ENCODE measurements at places on chromosomes 1 and 21.

GRCh38 chr1:222790520-222790919, 24.3 kb upstream of the DISP1 start:
- H3K27ac ChIP-seq: no peak overlapping the region
- no peak overlapping the region for H3K4me3 ChIP-seq
- H3K36me3 ChIP-seq: peaks cover 4% of the 10 kb centered on the region
- DNase-seq: no peak
- H3K4me1 ChIP-seq: peaks cover 6% of the 10 kb centered on the region
- H3K27me3 ChIP-seq: peaks cover 2% of the 10 kb centered on the region

DNA sequence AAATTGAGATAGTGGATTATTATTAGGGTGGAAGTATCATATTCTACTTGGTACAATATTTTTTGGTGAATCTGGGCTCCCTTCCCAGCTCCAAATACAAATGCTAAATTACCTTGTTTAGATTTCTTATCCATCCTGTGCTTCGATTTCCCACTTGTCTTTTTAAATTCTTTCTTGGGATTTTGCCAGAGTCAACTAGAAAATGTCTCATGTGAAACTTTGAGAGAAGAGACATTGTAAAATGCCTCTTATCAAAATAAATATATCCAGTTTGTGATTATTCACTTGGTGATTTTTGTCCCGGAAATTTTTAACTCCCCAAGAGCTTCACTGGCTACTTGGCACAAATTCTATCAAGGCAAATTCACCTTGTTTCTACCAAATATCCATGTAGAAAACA, 202.0 kb downstream of the FMN2 start:
- no peak overlapping the region for H3K4me3 ChIP-seq
- H3K27me3 ChIP-seq: no peaks in the 10 kb centered on the region
- H3K4me1 ChIP-seq: no peaks in the 10 kb centered on the region

GRCh38 chr21:38913120-38913892, 107.6 kb downstream of the ETS2 start:
- no peak for DNase-seq
- no peaks in the 10 kb centered on the region for H3K36me3 ChIP-seq
- H3K4me1 ChIP-seq: no peaks in the 10 kb centered on the region
- H3K27ac ChIP-seq: no peak overlapping the region

GRCh38 chr1:67459068-67459467, 28.9 kb upstream of the SERBP1 start:
- DNase-seq: no peak
- no peak overlapping the region for H3K27ac ChIP-seq
- no peaks in the 10 kb centered on the region for H3K36me3 ChIP-seq

DNA sequence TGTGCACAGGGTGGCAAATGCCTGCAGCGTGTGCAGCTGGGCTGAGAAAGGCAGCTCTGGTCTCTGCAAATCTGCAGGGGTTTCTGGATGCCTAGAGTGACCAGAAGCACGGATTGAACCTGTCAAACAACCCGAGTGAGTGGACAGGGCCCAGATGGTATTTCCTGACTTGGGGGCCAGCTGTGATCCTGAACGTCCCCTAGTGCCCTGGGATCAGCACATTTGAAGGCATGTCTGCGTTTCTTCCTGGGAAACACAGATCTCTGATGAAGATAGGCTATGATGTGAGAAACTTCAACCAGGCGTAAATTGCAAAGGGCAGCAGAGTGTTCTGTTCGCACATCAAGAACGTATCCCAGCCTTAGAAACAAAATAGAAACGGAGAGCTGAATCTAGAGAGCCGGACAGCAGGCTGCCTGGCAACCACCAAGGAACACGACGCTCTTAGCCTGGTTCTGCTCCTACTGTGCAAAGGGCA, 163.1 kb downstream of the KCNJ6 start:
- H3K4me1 ChIP-seq: no peaks in the 10 kb centered on the region
- H3K27ac ChIP-seq: no peak overlapping the region
- peaks cover 3% of the 10 kb centered on the region for H3K27me3 ChIP-seq
- no peak for DNase-seq
- H3K36me3 ChIP-seq: no peaks in the 10 kb centered on the region
- H3K4me3 ChIP-seq: no peak overlapping the region

- H3K4me1 ChIP-seq: no peaks in the 10 kb centered on the region
- peaks cover 26% of the 10 kb centered on the region for H3K27me3 ChIP-seq
- H3K27ac ChIP-seq: no peak overlapping the region
- no peaks in the 10 kb centered on the region for H3K36me3 ChIP-seq
- no peak for DNase-seq
- no peak overlapping the region for H3K4me3 ChIP-seq
These were observed 202.7 kb downstream of the CAMTA1 start for GRCh38 chr1:6987940-6988339.

DNA sequence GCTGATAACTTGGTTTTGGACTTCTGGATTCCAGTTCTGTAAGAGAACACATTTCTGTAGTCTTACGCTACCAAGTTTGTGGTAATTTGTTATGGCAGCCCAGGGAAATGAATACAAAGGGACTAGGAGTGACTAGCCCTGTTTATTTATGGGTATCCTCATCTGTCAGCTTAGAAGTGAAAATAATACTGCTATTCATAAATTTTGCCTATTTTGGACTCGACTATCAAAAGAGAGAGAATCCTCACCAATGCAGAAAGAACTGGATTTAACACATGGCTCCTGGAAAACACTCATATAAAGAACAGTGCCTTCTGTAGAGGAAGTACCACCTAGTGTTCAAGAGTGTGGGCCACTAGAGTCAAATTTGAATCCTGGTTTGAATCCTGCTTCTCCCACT, 22.6 kb downstream of the HSD11B1 start:
- H3K4me1 ChIP-seq: peaks cover 22% of the 10 kb centered on the region
- peaks cover 1% of the 10 kb centered on the region for H3K36me3 ChIP-seq
- no peak for DNase-seq

DNA sequence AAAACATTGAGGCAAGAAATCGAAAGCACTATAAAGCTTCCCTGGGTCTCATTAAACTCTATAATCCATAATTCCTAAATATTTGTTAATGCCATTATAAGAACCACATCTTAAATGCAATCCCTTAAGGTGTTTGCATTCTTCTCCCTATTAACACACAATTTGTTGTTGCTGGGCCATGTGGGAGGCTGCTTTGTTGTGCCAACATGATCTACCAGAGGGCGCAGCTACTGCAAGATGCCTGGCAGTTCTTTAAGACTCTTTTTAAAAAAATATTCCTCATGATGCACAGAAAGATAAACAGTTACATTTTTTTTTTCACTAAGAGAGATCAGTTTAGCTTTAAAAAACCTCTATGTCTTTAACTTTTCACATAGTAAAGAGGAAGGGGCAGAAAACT, 39.0 kb upstream of the BCAS2 start:
- H3K27ac ChIP-seq: no peak overlapping the region
- H3K4me3 ChIP-seq: no peak overlapping the region
- H3K36me3 ChIP-seq: no peaks in the 10 kb centered on the region
- no peaks in the 10 kb centered on the region for H3K4me1 ChIP-seq

DNA sequence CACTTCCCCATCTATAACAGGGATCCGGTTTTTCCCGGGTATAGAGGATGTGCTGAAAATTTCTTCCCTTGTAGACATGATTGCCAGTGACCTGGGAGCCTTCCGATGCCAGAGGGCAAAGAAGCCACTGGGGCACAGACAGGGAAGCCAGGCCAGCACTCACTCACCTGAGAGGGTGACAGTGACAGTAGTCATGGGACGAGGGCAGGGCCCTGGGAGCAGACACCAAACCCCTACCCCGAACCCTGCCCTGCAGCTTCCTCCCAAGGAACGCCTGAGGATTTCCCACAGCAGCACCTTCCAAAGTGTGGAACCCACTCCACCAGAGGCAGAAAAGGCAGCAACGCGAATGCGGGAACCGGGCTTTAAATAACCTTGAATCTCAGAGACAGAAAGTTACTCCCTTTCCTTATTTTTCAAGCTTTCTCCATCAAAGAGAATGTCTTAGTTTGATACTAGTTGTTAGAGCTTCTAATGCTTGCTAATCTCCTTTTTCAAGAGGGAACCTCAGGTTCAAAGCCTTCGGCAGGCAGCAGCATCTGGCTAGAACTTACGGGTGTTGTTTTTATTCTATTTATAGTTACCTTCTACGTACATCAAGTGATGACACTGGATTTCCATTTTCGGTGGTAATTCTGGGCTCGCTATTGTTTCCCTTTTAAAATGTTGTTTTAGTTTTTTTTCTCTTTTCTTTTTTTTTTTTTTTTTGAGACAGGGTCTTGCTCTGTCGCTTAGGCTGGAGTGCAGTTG, 2.8 kb downstream of the DDOST start:
- DNase-seq: no peak
- no peaks in the 10 kb centered on the region for H3K27me3 ChIP-seq
- H3K4me3 ChIP-seq: no peak overlapping the region
- H3K36me3 ChIP-seq: peaks cover 20% of the 10 kb centered on the region

DNA sequence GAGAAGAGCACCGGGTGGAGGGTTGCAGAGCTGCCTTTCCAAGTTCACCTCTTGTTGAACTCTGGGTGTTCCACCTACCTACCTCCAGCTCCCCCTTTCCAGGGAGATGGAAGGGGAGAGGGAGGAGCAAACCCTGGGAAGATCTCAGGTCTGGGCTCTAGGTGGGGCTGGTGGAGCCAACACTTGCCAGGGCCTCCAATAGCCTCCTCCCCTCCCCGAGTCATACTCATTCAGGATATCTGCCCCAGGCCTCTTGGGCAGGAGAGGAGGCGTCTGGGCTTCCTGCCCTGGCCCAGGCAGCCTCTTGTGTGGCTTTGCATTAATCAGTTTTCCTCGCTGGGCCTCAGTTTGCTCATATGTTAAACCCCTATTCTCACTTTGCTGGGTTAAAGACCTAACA, 13.4 kb downstream of the RAP1GAP start:
- peaks cover 2% of the 10 kb centered on the region for H3K36me3 ChIP-seq
- no peak for DNase-seq
- peaks cover 11% of the 10 kb centered on the region for H3K4me1 ChIP-seq
- H3K27ac ChIP-seq: no peak overlapping the region
- H3K27me3 ChIP-seq: peaks cover 27% of the 10 kb centered on the region

GRCh38 chr1:208242941-208243526, 1.1 kb downstream of the PLXNA2 start:
- peak; percentile 41 for DNase-seq
- H3K4me1 ChIP-seq: peaks cover 12% of the 10 kb centered on the region
- H3K27ac ChIP-seq: no peak overlapping the region

DNA sequence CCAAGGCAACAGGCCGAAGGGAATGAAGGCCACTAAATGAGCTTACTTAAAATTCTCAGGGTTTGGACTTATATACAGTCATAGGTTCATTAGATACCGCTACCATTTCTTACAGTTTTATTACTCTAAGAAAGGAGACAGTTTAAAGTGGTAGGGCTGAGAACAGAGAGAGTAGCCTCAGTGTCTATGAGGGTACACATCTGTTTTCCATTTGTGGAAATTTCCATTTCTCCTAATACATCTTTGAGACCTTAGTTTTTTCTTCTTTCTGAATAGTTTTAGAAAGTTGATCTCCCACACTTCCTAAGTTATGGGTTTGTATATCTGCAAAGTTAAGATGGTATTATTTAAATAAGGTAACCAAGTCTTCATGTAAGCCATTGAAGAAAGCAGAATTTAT, 1279.1 kb downstream of the NCAM2 start:
- no peaks in the 10 kb centered on the region for H3K4me1 ChIP-seq
- no peak overlapping the region for H3K4me3 ChIP-seq
- no peaks in the 10 kb centered on the region for H3K36me3 ChIP-seq
- no peak for DNase-seq
- no peaks in the 10 kb centered on the region for H3K27me3 ChIP-seq

DNA sequence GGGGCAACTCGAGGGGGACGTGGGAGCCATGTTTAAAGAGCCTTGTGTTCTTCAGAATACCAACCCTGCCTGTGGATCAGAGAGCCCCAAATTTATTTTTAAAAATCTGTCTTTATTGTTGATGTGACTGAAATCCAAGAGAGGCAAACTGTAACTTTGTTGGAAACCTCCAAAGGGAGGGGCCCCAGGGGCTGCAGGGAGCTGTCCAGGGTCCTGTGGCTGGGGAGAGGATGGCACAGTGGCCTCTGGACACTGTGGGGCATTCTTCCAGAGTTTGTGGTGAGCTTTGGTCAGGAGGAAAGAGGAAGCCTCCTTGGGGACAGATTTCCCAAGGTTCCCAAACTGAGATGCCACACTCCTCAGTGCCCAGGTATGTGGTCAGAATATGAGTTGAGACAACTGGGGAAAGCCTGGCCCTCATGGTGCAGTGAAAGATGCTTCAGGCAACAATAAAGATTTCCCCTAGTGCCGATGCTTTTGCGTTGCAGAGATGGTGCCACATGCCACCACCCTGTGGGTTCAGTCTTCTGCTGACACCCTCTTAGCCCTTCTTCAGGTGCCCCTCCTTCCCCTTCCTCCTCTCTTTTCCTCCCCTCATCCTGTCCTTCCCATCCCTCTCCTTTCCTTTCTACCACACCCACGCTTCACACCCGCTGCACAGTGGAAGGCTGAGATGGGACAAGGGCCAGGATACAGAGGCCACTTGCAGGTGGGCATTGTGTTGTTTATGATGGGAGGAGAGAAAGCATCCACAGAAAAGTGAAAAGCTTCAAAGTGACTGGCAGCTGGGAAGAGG, 122.1 kb downstream of the UCK2 start:
- no peak overlapping the region for H3K27ac ChIP-seq
- H3K4me1 ChIP-seq: no peaks in the 10 kb centered on the region
- DNase-seq: no peak
- peaks cover 16% of the 10 kb centered on the region for H3K27me3 ChIP-seq
- H3K4me3 ChIP-seq: no peak overlapping the region

DNA sequence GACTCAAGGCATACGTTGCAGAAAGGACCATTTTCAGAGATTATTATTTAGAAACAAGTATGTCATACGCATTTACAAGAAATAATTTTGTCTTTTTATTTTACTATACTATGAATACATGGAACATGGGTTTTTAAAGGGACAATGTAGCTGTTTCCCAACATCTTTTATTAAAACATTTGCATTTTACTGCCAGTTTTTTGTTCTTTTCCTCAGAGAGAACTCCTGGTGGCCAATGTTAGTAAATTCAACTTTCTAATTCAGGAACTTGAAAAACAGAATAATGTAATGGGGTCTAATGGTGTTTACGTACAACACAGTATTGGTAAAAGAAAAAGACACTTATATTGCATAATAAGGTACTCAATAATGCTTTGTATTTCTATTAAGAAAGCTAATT, 14.9 kb downstream of the PRDM2 start:
- peaks cover 16% of the 10 kb centered on the region for H3K4me1 ChIP-seq
- no peak for DNase-seq
- H3K27me3 ChIP-seq: no peaks in the 10 kb centered on the region
- no peak overlapping the region for H3K27ac ChIP-seq
- peaks cover 16% of the 10 kb centered on the region for H3K36me3 ChIP-seq

GRCh38 chr1:160208557-160209320, 3.6 kb downstream of the PEA15 start:
- no peak overlapping the region for H3K27ac ChIP-seq
- no peak for DNase-seq
- no peaks in the 10 kb centered on the region for H3K27me3 ChIP-seq

- peaks cover 5% of the 10 kb centered on the region for H3K27me3 ChIP-seq
- H3K4me1 ChIP-seq: peaks cover 10% of the 10 kb centered on the region
- H3K4me3 ChIP-seq: no peak overlapping the region
- DNase-seq: no peak
- no peaks in the 10 kb centered on the region for H3K36me3 ChIP-seq
These were observed 61.5 kb upstream of the RAB4A start for GRCh38 chr1:229209386-229209785.

- no peaks in the 10 kb centered on the region for H3K36me3 ChIP-seq
- H3K4me3 ChIP-seq: no peak overlapping the region
- no peak overlapping the region for H3K27ac ChIP-seq
- H3K4me1 ChIP-seq: no peaks in the 10 kb centered on the region
These were observed 14.1 kb downstream of the LACTBL1 start for GRCh38 chr1:22958556-22958955.
